NCI-H2081 treated with DMSO at 0.1 percent for 48 hours (cell line): ENCODE measurements at places on chromosomes 6 and 20.

GRCh38 chr6:26243132-26243531 is 121.9 kb upstream of the BTN3A2 start:
- DNase-seq = no peak

GRCh38 chr6:53646606-53647005 is 18.9 kb downstream of the KLHL31 start:
- no peak for DNase-seq

GRCh38 chr6:122789182-122790027 is at the start of gene SMPDL3A:
SMPDL3A (plus strand) TSS chr6:122789258; CDS start chr6:122789347, 89 bp downstream.
- peak; percentile 21 for DNase-seq

- no peak for DNase-seq
Measured at GRCh38 chr20:57872816-57873409, 163.1 kb upstream of the PMEPA1 start.

DNA sequence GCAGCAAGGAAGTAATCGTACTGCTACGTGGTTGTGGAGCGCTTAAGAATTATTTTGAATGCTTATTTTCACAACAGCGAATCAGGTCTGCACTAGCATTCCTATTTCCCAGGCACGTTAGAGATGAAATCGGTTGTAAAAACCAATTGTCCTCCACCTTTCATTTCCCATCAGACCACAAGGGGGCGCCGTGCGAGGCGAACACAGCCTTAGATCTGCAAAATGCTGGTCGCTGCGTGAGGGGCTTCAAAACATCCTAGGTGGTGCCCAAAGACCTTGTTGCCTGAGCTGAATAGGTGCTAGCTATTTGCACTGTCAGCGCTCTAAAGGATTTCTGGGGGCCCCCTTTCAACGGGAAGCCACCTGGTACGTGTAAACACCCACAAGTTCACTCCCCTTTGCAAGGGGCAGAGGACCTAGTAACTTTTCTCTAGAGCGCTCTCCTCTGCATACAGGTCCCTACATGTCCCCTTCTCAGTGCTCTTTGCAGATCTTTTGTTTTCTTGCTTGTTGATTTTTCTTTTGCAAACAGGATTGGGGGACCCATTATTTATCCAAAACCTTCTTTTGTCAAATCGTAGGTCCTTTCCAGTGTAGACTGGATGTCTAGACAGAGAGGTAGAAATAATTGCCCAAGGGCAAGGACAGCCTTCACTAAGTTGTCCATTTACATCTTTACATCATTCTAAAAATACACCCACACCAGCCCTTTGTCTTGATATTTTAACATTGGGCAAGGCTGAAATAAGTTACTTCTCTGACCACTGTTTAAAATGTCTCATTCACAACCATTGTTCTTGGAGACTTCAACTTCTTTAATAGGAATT is 59.8 kb downstream of the NEDD9 start:
- no peak for DNase-seq
